Kidney glomerular epithelial cell (primary cell): ENCODE measurements at places on chromosomes 5 and 9.

- DNase-seq, result no peak
These were observed 128.2 kb upstream of the SEMA6A start for GRCh38 chr5:116702776-116703175.

GRCh38 chr5:2901096-2901495 is 149.6 kb upstream of the IRX2 start:
- no peak for DNase-seq

GRCh38 chr5:123752552-123753179 is 240.7 kb downstream of the CSNK1G3 start:
- no peak for DNase-seq

DNA sequence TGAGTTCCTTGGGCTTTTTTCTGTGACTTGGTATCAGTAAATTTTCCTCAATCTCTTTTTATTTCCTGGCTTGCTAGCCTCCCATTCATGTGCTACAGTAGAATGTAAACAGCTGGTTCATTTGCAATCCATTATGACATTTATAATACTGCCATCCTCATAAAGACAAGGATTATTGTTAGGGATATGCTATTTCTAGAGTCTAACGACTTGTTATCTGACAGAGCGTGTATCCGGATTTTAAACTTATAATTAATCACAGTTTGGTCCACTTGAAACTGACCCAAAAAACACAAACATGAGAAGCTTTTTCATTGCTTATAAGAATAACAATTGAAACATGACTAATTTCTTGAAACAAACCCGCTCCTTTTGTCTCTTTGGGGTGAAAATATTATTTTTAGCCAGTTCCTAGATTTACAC is 585.8 kb downstream of the TLE4 start:
- DNase-seq, result peak; percentile 39

- DNase-seq, result peak; percentile 54
These were observed 52.8 kb downstream of the DIAPH1 start for GRCh38 chr5:141565826-141566570.

DNA sequence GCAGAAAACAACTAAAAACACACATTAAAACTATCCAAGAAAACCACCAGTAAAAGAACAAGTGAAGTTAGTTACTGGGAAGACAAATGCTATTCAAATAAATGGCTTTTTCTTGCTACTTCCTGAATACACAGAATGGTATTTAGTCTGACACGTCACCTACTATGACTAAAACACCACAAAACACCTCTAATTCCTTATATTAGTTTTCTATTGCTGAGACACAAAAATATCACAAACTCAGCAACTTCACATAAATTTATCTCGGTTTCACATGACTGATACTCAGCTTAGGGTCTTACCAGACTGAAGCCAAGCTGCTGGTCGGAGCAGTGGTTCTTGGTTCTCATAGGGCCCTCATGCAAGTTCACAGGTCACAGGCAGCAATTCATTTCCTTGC is 5.4 kb downstream of the DMAC1 start:
- no peak for DNase-seq

GRCh38 chr5:62538017-62538942 is 40.3 kb upstream of the LRRC70 start:
- DNase-seq, result no peak

- DNase-seq, result no peak
These were observed 282.3 kb upstream of the TUT7 start for GRCh38 chr9:86636519-86636918.

- DNase-seq, result no peak
These were observed 39.7 kb upstream of the CDKN2AIPNL start for GRCh38 chr5:134451225-134451935.

DNA sequence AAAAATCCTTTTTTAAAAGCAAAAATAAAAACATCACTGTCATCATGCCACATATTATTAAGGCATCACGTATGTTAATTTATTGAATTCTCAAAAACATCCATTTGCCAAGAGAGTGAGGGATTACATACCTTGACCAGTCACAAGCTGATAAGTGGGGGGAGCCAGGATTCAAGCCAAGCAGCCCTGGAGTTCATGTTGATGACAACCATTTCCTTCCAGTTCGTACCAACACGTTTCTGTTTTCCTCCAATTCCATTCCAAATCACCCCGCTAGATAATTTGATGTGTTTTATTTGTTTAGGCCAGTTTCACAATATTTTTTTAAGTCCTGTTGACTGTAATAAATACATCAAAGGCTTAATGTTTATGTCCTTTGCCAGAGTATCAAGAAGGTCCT is 53.0 kb downstream of the SLC1A3 start:
- no peak for DNase-seq

DNA sequence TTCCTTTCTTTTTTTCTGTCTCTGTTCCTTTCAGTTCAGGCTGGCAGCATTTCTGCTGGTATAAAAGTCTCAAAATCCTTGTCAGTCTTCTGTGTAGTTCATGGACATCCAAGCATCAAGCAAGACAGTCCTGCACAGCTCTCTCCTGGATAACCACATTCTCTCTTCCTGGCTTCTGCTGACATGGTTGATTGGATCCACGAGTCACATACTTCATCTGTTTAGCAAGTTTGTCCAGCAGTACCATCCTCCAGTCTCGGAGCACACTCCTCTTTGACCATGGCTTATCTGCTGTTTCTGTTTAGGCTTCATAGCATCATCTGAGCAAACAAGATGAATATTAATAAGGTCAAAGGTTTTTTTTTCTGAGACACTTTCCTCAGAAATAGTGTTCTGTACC is 220.8 kb downstream of the KDM4C start:
- DNase-seq, result peak; percentile 50

- DNase-seq, result no peak
These were observed 509.8 kb upstream of the CHD1 start for GRCh38 chr5:99438619-99439018.

DNA sequence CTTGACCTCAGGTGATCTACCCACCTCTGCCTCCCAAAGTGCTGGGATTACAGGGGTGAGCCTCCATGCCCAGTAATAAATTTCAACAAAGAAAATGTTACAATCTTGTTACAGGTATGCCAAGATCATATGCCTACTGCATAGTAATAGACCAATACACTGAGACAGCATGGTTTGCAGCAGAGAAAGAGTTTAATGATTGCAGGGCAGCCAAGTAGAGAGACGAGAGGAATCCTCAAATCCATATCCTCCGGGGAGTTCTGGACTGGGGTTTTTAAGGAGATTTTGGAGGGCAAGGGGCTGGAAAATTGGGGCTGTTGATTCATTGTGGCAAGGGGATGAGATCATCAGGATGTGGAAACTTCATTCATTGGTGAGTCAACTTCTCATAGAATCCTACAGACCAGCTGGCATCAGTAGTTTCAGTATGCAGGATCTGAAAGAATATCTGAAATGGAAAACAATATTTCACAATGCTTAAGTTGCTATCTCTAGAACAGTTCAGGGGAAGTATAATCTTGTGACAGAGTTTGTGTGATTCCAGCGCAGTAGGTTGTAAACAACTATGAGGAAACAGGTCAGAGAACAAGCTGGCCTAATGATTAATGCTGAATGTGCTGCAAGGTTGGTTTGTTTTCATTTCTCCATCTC is 14.8 kb upstream of the TUT7 start:
- peak; percentile 5 for DNase-seq

GRCh38 chr9:4114569-4115505 is 185.0 kb downstream of the GLIS3 start:
- DNase-seq, result peak; percentile 94

DNA sequence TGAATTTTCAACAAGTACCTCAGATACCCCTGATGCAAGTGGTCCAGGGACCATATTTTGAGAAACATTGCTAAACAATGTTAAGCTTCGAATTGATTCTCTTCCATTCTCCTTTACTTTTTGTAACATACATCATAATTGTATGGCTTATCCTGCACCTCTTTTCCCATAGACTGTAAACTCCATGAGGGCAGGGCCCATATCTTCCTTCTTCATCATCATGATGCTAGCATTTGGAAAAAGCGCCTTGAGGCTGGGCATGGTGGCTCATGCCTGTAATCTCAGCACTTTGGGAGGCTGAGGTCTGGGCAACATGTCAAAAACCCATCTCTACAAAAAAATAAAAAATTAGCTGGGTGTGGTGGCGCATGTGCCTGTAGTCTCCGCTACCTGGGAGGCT is 14.5 kb upstream of the DELE1 start:
- DNase-seq, result no peak

DNA sequence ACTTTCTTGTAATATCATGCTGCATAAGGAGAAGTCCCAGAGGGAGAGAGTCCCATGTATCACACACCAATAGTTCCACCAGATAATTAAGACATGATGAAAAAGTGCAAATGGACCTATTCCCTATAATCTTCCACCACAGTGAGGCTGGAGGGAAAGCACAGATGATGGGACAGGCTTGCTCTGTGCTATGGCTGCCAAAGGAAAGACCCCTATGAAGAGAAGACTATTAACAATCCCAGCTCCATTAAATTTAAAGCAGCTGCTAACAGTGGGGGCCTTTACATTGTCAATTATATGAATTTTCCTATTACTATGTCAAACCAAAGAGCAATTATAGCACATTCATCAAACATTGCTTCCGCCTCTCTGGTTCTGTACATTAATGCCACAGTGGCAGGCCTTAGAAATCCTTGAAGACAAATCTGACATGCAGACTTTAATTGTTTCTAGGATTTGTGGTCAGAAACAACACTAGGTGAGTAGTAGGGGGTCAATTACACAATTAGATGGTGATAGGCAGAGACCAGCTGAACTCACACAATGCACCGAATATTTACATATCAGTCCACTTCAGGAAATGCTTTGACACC is 551.3 kb downstream of the TLE1 start:
- no peak for DNase-seq

GRCh38 chr9:72749276-72749675 is 203.6 kb downstream of the ALDH1A1 start:
- DNase-seq, result peak; percentile 14

DNA sequence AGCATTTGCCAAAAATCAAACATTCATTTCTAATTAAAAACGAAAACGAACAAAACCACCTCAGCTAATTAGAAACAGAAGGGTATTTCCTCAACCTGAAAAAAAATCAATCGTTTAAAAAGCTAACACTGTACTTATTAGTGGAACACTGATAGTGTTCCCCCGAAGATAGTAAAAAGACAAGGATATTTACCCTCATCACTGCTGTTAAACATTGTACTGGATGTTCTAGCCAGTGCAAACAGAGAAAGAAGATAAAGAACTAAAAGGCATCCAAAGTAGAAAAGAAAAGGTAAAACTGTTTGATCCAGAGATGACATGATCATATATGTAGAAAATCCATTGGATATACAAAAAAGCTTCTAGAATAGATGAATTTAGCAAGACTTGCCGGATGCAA is 508.3 kb downstream of the DMRTA1 start:
- no peak for DNase-seq

DNA sequence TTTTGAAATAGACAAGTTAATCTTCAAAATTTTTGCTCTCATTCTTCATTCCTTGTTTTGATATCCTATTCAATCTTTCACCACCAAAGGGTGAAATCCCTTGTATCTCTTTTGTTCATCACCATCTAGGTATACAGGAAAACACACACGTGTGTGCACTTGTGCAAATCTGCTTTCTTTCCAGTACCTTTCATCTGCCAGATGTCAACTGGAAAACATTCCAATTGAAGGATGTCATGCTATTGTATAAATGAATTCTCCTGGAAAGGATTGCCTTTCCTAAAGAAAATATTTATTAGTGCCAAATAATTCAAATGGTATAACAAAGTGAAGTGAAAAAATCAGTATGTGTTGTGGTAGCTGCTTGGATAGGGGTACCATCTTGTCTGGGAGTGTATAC is 123.7 kb downstream of the RANBP17 start:
- no peak for DNase-seq

GRCh38 chr5:90793183-90793582 is 234.6 kb downstream of the ADGRV1 start:
- DNase-seq, result no peak

DNA sequence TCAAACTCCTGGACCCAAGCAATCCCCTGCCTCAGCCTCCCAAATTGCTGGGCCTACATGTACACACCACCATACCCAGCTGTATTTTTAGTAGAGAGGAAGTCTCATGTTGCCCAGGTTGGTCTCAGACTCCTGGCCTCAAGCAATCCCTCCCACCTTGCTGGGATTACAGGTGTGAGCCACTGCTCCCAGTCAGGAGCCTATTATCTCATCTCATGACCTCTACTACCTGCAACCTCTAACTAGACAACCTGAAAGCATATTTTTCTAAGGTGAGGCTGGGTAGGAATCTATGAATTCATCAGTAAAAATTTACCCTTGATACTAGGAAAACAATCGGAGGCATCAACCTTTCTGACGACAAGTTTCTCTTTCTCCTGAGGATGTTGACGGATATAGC is 10.0 kb downstream of the FAM13B start:
- no peak for DNase-seq

- DNase-seq, result no peak
These were observed 532.4 kb downstream of the TLR4 start for GRCh38 chr9:118236625-118237024.

DNA sequence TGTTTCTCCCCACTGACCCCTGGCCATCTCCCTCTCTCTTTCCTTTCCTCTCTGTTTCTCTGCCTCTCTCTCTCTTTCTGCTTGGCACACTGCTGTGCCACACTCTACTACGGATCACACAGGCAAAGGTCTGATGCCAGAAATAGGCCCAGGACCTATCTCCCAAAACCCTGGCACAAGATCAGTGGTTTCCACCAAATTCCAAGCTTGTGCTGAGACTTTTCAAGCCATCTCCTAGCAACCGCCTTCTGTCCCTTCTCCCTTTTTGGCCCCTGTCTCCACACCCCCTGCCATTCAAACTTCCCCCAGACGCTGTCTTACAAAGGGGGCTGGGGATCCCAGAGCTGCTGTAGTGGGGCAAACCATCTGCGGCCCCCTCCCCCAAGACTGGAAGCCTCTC is 38.5 kb upstream of the RARS1 start:
- no peak for DNase-seq

DNA sequence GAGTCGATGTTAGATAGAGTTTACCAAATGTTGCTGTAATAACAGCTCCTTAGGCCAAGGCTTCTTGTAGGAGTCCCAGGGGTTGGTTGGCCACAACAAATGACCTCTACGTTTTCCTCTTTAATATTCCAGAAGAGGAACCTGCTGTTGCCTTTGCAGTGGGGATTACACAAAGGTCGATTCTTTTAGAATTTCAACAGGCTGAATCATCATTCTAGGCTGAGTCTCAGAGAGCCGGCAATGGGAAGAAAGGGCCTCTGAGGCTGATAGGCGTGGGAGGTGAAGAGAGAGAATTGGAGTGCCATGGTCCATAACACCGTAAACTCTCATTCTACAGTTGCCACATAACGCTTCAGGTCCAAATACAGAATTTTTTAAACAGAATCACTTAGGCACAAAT is 405.9 kb upstream of the DAP start:
- DNase-seq, result peak; percentile 45
